Activated CD4-positive, alpha-beta memory T cell treated with anti-CD3 and anti-CD28 coated beads, Interleukin-2, amount 10 ng/mL, durations not matched to agents 7 days and 5 days (primary cell): ENCODE measurements at places on chromosomes 4 and X. TPM values are rescaled to one million over a fixed set of nuclear protein-coding genes. Genes with fewer than 3 reads are reported as not detected.
A peak's percentile ranks its signal among the peaks of the same experiment; 100 is the strongest.

DGKK gene
- total RNA-seq, result not detected

CXCL13 gene
- not detected for total RNA-seq

IL15 gene
- total RNA-seq, result 3.9 TPM

PABPC4L gene
- not detected for total RNA-seq

MMGT1 gene
- 19.2 TPM for total RNA-seq

FGFR3 gene
- 0.18 TPM for total RNA-seq

SPANXC gene
- total RNA-seq, result not detected

SSX4B gene
- total RNA-seq, result not detected

ABCB7 gene
- 25.9 TPM for total RNA-seq

DNA sequence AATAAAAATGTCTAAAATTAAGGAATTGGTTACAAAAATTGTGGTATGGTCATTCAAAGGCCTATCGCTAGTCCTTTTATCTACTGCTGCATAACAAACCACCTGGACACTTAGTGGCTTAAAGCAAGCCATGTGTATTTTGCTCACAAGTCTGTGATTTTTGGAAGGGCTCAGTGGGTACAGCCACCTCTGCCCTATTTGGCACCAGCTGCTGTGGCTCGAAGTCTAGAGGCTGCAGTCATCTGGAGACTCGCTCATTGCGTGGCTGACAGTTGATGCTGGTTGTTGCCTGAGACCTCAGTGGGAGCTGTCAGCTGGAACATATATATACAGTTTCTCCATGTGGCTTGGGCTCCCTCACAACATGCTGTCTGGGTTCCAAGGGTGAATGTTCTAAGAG is 60.8 kb upstream of the MID1 start:
- DNase-seq, result no peak

DNA sequence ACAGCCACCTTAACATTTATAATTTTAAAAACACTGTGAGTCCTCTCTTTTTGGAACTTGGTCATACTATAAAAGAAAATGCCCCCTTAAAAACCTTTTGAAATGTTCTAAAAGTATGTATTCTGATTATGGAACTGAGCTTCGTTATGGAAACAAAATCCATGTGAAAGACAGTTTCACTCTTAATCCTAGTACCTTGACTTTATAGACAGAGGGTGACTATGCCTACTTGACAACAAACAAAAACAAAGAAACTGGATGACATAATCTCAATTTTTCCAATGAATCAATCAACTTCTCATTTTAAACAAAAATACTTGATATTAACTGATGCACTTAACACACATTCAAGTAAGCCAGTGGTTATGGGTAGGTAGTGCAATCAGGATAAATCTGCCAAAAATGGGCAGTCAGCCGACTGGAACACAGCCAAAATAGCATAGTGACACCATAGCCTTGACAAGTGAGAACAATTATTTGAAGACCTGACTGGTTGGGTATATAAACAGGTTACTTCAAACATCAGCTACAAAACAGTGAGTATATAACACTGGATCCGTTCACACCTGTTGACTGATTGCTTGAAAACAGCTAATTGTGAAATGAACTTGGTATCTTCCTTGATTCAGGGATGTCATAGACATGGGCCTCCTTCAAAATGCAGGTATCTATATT is 265.5 kb downstream of the PPP3CA start:
- no peak for DNase-seq

DNA sequence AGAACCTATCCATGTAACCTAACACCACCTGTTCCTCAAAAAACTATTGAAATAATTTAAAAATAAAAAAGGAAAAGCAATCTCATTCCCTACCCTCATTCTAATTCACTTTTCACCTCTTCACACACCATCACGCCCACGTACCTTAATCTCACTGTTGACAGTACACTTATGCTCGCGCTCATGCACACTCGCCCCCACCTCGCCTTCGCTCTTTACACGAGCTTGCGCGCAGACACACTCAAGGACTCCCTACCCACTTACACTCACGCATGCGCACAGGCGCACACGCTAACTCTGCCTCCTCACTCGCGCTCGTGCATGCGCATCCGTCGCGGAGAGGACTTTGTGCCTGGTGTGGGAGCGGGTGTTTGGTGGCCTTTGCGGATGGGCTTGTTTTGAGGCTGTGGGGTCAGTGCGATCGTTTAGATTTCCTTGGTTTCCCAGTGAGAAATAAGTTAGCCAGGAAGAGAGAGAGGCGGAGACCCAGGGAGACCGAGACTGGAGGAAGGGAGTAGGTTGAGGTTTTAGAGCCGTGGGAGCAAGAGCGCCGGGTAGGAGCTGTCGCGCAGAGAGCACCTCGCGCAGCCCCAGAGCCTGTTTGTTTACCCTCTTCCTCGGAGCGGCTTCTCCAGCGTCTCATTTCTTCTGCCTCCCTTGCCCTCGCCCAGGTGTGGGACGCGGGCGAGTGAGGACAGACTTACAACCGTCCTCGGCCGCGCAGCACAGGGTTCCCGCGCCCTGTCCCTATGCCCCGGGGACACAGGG is 8.1 kb upstream of the GSX2 start:
- peak; percentile 75 for DNase-seq

- DNase-seq, result no peak
These were observed 88.4 kb upstream of the NKX1-1 start for GRCh38 chr4:1494416-1495315.

GRCh38 chr4:88341227-88342192 is 37.1 kb upstream of the HERC6 start:
- DNase-seq, result no peak

DNA sequence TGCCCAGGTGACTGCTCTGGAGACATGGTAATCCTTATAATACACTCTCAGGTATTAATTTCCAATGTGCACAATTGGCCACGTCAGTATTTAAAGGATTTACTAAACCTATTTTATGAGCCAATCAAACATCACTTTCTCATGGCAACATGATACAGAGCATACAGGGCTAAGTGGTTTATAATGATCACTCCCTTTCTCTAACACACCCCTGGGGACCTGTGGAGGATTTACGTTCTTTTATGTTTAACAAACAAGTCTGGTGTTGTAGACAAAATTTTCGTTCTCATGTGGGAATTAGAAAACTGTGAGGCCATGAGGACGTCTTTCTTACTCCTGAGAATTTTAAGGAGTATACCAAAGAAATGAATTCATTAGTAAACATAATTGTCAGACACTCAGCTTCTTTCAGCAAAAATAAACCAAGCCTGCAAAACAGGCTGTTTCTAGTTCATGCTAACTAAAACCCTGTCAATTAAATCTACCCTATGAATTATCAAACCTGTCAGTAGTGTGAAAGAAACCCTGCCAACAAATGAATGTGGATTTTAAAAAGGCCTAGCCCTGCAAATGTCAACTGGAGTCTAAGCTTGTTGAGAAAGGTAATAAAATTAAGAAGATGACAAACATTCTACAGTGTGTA is 155.8 kb downstream of the PDGFC start:
- no peak for DNase-seq

GRCh38 chr4:161554372-161554990 is 609.3 kb downstream of the FSTL5 start:
- DNase-seq, result no peak

- DNase-seq, result no peak
These were observed 239.1 kb downstream of the CHM start for GRCh38 chrX:85808217-85808616.
